ENCODE measurements at places on chromosomes 6 and 20.

DNA sequence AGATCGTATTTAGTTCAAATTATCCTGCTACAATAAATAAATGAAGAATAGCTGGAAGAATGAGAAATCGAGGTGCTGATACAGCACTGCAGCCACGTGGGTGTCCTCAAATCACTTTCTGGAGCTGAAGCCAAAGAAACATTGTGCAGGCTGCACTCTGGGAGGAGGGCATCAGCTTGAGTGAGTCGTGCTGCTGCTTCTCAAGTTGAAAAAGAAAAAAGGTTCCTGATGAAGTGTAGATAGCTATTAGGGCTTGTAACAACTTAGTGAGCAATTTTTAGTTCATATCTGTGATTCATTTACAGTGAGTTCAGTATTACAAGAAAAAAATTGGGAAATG, 40.5 kb downstream of the DSE start:
- no peak for DNase-seq

GRCh38 chr6:126267626-126268025, 72.3 kb upstream of the CENPW start:
- no peak for DNase-seq

GRCh38 chr6:127381384-127381783, 38.0 kb upstream of the ECHDC1 start:
- DNase-seq: no peak

DNA sequence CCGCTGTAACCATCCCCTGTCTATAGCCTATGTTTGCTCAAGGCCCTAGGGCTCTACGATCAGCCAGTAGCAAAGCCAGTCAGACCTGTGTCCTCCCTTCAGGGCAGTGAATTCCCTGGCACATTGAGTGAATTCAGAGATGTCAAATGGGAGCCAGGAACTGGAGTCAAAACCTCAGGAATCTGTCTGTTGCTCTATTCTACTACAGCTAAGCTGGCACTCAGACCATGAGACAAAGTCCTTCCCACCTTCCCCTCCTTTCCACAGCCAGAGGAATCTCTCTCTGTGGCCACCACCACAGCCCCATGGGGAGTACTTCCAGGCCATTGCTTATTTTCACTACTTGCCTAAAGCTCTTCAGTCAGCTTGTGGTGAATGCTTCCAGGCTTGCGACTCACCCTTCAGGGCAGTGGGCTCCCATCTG, 82.0 kb downstream of the PKIB start:
- DNase-seq: no peak

DNA sequence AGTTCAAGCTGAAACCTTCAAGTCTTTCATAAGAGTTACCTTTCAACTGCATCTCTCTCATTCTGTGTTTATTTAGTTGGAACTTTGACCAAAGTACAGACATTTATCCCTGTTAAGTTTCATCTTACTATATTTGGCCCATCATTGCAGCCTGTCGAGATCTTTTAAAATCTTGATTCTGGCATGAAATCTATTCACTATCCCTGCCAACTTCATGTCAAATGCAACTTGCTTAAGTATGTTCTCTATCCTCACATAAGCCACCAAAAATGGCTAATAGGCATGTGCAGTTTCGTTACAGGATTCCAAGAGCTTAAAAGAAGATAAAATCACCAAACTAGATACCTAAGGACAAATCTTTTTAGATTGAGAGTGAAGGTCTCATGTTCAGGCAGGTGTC, 117.5 kb upstream of the KCNQ5 start:
- no peak for DNase-seq

DNA sequence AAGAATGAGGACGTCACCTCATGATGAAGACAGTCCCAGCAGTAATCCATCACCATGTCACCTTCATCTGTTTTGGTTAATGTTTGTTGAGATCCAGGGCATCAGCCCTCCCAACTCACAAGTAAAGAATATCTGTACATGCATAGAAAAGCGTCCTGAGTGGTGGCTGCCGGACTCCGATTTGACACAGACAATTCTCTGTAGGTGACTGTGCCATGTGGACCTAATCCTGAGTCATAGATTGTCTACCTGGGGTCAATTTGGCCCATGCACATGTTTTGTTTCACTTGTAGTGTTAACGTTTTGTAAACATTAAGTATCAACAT, 168.4 kb upstream of the UST start:
- DNase-seq: no peak

DNA sequence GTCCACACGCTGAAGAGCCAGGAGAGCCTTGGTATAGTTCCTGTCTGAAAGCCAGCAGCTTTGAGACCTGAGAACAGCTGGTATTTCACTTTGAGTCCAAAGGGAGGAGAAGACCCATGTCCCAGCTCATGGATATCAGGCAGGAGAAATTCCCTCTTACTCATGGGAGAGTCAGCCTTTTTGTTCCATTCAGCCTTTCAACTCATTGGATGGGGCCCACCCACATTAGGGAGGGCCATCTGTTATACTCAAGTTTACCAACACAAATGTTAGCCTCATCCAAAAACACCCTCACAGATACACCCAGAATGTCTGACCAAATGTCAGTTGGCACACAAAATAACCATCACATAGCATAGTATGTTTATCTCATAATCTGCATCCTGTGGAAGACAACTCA, 80.1 kb downstream of the GMDS start:
- no peak for DNase-seq

- no peak for DNase-seq
Observed at GRCh38 chr6:20559924-20560551, 25.8 kb downstream of the CDKAL1 start.

GRCh38 chr20:62546606-62547005, 70.8 kb upstream of the GATA5 start:
- DNase-seq: no peak

DNA sequence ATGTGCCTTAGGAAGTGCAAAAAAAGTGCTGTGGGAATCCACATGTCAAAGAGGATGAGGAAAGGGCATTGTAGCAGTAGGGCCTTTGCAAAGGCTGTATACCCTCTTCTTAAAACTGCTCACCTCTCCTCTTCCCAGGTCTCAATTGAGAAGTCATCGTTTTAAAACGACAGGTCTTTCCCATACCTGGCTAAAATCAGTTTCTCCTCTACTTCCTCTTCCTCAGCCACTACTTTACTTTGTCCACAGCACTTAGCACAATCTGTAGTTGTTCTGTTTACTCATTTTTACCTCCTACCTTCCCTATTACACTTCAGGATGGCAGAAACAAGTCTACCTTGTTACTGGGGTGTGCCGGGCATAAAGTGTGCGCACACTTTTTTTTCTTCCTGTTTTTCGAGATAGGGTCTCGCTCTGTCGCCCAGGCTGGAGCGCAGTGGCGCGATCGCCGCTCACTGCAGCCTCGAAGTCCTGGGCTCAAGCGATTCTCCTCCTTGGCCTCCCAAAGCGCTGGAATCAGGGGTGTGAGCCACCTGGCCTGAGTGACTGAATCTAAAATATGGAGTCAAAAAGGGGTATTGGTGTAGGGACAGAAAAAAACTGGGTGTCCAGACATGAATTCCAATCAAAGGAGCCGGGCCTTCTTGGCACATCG, 9.8 kb upstream of the ELOVL5 start:
- DNase-seq: no peak

- DNase-seq: no peak
Observed at GRCh38 chr6:34771727-34772126, 14.4 kb downstream of the SNRPC start.

DNA sequence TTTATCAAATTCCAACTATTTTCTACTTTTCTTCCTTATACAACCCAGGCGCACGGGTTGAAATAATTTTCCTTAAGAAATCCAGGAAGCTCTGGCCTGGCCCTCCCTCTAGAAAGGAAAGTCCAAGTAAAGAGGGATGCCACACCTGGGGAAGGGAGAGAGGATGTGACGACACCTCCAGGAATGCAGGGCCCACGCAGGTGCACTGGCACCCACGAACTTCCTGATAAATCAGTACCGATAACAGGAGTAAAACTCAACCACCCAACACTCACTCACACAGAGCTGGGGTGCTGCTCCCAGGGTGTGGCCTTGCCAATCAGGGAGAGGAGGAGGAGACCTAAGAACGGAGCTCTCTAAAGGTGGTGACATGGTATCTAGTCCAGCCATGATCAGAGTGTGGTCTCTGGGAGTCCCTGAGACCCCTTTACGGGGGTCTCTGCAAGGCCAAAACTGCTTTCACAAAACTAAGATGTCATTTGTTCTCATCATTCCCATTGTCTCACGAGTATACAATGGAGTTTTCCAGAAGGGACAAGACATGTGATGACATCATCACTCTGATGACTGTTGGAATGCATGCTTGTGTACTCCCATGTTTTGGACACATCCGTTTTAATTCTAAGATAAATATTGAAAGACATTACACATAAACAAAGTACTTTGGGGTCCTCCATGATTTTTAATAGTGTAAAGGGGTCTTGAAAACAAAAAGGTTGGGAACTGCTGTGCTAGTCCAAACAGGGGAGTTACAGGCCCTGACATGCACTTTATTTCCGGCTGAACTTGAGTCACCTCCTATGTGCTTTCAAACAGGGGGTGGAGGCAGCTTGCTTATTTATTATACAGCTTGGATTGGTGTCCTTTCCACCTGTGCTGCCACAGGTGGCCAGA, 2.2 kb upstream of the PARD6B start:
- no peak for DNase-seq

- DNase-seq: no peak
Observed at GRCh38 chr6:165597821-165598220, 65.2 kb downstream of the PDE10A start.

GRCh38 chr6:27553123-27553904, 80.4 kb upstream of the ZNF184 start:
- no peak for DNase-seq

DNA sequence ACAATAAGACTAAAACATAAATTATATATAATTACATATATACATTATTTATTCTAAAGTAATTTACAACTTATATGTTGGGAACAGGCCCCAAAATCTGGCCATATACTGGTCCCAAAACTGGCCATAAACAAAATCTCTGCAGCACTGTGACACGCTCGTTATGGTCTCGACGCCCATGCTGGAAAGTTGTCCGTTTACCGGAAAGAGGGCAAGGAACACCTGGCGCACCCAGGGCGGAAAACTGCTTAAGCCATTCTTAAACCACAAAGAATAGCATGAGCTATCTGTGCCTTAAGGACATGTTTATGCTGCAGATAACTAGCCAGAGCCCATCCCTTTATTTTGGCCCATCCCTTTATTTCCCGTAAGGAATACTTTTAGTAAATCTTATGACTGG, 164.9 kb downstream of the CENPW start:
- no peak for DNase-seq

- no peak for DNase-seq
Observed at GRCh38 chr6:81831274-81831673, 78.8 kb upstream of the TENT5A start.

DNA sequence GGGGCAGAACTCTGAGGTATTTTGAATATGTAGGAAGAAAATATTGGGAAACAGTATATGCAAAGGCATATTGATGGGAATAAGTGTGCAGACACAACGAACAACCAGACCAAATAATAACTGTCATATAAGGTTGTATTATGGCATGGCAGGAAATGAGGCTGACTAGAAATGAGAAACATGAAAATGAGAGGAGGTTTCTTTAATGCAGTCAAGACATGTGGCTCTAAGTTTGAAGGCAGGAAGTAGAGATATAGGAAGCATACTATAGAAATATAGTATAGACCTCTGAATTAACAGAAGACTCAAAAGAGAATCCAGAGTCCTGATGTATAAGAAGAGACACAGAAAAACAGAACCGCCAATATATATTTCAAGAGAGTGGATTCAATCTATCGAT, 459.7 kb upstream of the PTCHD4 start:
- DNase-seq: no peak

GRCh38 chr6:106694343-106694742, 65.0 kb downstream of the QRSL1 start:
- no peak for DNase-seq

GRCh38 chr6:116450185-116450710, 10.9 kb upstream of the CALHM6 start:
- no peak for DNase-seq

- no peak for DNase-seq
Observed at GRCh38 chr6:159682295-159682694, 10.7 kb downstream of the SOD2 start.

DNA sequence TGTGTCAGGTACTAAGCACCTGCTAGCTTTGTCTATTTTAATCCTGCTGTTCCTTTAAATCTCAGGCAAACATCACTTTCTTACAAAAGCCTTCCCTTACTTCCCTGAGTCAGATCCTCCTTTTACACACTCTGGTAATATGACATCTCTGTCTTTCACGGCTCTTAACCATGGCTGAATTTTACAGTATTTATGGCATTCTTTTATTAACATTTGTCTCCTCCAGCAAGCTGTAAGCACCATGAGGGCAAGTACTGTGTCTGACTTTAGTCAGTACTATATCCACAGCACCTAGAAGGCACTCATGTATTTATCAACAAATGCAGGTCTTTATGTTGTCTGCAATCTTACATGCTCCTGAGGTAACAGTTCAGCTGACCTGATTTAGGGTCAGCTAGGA, 33.7 kb upstream of the HBS1L start:
- no peak for DNase-seq

GRCh38 chr6:82869493-82869892, 196.1 kb downstream of the UBE3D start:
- no peak for DNase-seq

DNA sequence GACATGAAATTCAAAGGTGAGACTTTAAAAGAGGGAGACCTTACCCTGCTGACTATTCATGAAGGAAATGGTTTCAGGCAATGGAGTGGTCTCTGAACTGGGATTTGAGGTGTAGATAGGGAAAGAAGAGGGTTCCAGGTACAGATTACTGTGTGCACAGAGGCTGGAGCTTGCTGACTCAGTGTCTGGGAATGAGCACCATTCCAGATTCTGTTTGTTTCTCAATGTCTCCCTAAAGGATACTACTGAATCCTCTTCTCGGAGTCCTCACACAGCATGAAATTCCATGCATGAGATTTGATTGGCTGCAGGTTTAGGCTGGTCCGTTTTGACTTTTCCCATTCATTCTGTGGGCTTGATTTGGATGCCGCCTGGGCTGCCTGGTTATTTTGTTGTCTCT, 49.0 kb downstream of the PPP1R14C start:
- no peak for DNase-seq

- DNase-seq: no peak
Observed at GRCh38 chr6:17103715-17104114, 1.9 kb downstream of the STMND1 start.

DNA sequence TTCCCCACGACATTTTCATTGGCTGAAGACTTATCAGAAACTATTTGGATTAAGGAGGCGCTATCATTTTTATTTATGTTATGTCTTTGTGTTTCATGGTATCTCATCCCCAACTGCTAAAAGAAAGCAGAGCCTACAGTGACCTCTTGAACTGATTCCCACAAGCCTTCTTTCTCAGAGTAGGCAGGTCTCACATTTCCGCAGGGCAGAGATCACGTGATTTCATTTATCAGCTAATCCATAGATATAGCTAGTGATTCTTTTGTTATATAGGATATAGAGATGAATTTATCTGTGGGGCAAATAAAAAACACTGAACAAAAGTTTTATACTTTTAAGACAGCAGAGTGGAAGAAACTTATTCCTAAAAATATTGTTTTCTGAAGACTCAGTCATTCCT, 25.0 kb upstream of the POPDC3 start:
- DNase-seq: no peak

- no peak for DNase-seq
Observed at GRCh38 chr20:20946122-20946759, 159.9 kb downstream of the LINC00237 start.

Measured in chondrocyte (in vitro differentiated cells).